ENCODE measurements at places on chromosomes 6 and 20.

DNA sequence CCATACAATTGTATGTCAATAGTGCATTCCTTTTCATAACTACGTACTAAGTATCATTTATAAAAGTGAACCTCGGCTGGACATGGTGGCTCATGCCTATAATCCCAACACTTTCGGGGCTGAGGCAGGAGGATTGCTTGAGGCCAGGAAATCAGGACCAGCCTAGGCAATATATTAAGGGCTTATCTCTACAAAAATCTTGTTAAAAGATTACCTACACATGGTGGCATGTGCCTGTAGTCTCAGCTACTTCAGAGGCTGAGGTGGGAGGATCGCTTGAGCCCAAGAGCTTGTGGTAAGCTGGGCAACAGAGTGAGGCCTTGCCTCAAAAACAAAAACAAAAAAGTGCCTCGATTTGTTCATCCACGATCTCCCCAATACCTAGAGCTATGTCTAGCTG lies 449.7 kb upstream of the SULF2 start:
- DNase-seq: no peak

DNA sequence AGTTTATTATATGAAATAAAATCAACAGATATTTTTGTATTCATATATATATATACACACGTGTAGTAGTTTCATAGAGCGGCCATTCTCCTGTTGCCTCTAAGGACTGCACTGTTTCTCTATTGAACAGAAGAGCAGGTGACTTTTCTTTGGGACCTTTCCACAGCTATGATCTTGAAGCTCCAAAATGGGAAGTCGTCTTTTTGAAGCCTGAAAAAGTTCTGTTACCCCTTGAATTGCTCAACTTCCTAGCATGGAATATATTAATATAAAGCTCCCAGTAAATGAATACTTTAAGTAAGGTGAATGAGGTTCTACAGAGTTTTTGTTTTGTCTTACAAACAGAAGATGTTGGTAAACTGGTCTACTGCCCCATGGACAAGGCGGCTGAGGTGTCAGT lies 42.2 kb upstream of the ADTRP start:
- DNase-seq: no peak

- DNase-seq: no peak
These were observed 330.6 kb upstream of the MARCKS start for GRCh38 chr6:113526553-113526952.

GRCh38 chr6:80211286-80211685 lies 104.8 kb downstream of the BCKDHB start:
- no peak for DNase-seq

- DNase-seq: no peak
These were observed 30.8 kb upstream of the SMLR1 start for GRCh38 chr6:130796313-130796905.

DNA sequence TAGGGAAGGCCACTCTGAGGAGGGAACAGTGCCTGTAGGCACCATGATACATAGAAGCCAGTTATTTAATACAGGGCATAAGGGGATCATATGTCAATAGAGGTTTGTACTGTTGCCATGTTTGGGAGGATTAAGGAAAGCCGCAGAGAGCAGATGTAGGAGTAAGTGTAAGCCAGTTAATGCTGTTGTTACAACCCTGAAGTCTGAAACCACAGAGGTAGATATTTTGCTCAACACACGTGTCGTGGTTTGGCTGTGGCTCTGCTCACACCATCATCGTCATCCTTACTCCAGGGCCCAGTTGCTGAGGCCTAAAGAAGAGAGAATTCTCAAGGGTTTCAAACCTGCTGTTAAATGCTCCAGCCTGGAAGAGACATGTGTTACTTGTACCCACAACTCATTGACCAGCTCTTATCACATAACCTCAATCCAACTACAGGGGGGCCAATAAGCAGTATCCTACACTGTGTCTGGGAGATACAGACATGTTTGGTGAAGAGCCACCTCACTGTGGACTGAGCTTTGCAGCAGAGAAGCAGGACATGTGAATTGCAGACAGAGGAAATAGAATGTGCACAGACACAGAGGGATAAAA lies 31.0 kb upstream of the PSMF1 start:
- DNase-seq: no peak

DNA sequence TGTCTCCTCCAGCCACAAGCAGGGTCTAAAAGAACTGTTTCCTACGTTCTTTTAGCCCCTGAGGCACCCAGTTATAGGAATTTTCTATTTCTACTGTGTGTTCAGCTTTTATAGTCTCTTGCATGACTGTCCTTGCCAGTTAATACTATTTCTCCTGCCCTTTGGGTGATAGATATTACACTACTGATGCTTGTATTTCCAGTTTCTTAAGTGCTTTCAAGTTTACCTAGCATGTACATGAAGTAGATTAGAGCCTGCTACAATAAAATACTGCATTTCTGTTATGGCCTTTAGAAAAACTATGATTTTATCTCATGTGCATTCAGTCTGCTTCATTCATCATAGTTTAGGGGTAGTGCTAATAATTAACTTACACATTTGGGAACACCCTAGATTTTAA lies 89.6 kb downstream of the FOXO3 start:
- no peak for DNase-seq

DNA sequence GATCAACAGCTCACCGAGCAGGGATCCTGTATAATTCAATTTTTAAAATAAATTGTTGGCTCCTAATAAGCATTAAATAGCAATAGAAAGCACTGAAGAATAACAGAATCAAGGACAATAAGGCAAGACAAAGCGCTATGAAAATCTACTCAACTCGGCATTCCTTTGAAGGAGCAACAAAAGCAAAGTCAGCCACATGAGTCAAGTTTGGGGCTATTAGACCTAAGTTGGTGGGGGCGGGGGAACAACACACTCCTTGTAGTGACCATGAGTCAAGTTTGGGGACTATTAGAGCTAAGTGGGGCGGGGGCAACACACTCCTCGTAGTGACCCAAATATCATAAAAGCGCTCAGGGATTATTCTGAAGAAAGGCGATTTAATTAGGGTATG lies 120.0 kb downstream of the FOXC1 start:
- no peak for DNase-seq

DNA sequence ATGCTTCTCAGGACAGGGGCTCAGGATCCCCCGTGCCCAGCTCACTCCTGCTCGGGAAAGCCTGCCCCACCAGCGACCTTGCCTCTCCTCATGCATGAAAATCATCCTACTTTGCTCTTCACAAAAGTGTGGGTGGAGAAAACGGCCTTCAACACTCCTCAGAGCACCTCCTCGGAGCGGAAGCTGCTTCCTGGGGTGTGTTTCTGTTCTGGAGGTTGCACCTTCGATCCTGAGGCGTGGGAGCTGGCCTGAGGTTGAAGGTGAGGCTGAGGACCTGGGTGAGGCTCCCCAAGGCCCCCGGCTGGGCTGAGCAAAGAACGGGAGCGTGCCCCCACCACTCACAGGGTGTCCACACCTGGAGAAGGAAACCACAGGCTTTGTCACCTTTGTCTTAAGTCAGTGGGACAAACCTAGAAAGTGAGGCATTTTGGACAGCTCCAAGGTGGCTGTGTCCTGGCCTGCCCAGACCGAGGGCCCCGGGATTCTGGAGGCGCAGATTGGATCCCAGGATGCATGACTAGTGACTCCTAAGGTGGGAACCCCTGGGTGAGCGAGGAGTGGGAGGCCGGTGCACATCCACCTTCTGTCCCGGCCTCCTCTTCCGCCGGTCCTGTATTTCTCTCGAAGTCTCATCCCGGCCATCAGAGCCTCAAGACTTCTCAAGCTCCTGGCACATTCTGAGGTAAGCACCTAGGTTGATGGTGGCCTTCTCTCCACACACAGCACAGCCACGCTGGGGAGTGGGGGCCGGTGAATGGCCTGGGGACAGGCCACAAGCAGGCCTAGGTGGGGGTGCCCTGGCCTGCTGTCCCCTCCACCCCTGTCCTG lies 104.7 kb downstream of the TMEM242 start:
- DNase-seq: no peak

DNA sequence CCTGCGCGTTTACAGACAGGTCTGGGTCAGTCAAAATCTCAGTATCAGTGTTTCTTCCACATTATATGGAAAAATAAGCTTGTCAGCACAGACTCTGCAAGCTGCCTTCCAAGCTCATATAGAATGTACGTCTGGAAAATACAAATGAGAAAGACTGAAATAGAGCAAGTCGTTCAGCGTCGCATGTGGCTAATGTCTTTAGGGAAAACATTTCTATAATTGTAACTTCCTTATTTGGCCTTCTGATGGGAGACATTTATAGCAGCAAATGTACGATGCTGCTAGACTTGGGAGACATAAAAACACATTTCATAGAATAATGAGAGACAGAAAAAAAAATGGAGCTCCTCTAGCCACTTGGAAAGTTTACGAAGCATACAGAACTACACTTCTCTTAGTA lies 122.2 kb downstream of the KIF16B start:
- no peak for DNase-seq

DNA sequence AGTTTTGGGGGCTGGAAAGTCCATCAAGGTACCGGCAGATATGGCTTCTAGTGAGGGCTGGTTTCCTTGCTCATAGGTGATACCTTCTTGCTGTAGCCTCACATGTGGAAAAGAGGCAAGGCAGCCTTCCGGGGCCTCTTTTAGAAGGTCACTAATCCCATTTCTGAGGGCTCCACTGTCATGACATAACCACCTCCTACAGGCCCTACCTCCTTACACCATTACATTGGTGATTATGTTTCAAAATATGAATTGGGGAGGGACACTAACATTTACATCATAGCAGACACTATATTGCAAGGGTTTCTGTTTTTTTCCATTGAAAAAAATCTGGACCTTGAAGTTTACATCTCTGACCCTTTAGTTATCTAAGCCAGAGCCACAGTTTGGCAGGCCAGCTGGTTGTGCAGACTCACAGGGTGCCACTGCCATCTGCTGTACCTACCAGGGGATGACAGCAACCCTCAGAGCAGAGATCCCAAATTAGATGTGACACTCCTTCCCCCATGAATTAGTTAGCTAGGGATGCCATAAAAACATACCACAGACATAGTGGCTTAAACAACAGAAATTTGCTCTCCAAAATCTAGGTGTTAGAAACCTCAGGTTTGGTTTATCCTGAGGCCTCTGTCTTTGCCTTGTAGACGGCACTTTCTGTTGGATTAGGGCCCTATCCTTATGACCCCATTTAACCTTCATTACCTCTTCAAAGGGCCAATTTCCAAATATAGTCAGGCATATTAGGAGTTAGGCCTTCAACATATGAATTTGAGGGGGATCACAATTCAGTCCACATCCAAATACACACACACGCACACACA lies 166.4 kb upstream of the RNF217 start:
- DNase-seq: no peak

DNA sequence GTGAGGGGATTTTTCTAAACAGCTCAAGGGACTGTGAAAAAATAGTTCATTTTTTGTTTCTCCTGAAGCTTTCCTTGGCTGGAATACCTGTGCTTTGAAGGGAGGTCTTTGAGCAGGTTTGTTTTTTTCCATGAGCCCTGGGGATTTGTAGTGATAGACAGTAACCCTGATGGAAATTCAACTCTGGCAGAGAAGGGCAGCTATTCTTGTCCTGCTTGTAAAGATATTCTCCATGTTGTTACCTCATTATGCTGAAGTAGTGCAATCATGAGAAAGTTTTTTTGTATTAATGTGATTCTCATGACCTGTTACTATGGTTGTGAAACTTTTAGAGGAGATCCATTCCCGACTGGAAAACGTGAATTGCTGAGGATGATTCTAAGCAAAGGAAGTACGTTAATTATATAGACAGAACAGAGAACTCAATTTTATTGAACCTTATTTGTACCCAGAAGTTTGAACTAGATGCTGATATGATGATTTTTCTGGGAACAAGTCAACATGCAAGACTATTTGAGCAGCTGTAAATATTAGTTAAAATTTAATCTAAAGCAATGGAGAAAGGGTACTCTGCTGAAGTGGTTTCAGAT lies 12.5 kb downstream of the UTRN start:
- no peak for DNase-seq

GRCh38 chr6:153058909-153059308 lies 56.4 kb upstream of the MTRF1L start:
- no peak for DNase-seq

GRCh38 chr20:18971574-18971973 lies 158.0 kb downstream of the SCP2D1 start:
- no peak for DNase-seq

DNA sequence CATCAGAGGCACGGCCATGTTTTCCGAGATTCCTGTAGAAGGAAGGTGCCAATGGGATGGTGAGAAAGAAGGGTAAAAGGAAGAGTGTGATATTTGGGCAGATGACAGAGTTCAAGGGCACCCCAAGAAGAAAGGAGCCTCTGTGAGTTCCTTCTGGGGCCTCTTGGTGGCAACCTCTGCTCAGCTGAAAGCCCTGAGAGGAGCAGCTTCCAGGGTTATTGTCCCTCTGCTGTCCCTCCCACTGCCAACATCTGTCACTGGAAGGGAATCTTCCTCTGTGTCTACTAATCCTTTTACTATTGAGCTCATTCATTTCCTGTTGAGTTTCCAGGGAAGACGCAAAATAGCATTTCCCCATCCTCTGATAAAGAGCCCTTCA lies 40.0 kb upstream of the KCNK16 start:
- no peak for DNase-seq

DNA sequence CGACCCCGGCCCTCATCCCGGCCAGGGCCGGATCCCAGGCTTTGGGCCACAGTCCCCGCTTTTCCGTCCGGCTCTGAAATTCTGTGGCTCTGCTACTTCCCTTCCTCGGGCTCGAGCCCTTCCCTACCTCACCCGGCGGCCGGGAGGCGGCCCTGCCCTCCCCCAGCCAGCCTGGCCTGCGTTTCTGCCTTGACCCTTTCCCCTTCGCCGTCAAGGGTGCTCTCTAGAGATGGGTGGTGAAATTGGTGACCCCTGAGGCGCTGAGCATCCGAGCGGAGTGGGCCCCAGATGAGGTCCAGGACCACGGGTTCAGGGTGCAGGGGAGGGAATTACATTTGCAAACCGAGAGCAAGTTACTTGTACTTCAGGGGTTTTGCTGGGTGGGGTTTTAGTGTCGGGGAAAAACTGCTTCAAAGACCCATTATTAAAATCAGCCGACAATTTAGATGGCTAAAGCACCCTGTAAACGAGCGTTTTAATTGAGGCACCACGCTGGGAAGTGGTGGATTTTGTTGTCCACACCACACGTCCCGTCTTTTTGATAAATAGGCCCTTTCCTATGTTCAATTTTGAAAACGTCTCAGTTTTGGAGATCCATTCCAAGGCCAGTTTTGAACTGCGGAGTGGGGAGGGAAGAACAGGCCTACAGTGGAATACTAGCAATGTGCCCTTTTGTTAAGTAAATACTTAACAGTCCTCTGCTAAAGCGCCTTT lies 9.9 kb downstream of the TFAP2A start:
- DNase-seq: no peak

GRCh38 chr20:9457136-9457535 lies 57.3 kb upstream of the LAMP5 start:
- no peak for DNase-seq

GRCh38 chr6:18472941-18473340 lies 85.8 kb downstream of the RNF144B start:
- no peak for DNase-seq

DNA sequence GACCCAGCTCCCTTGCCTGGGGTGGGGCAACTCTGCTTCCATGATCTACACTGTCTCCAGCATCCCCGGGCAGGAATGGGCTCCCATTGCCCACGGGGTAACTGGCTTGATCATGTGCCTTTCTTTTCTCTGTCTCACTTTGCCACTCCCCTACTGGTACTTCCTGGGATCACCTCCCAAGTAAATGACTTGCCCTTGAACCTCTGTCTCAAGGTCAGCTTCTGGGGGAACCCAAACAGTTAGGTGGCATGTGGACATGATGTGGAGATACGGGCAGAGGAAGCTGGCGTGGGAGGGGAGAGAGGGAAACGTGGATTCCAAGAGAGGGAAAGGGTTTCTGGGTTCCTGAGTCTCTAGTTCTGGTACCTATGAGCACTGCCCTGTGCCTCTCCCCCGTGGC lies 63.8 kb upstream of the RALY start:
- DNase-seq: no peak

Measured in CD4-positive, CD25-positive, alpha-beta regulatory T cell (primary cell).